Stimulated activated CD4-positive, alpha-beta T cell treated with anti-CD3 and anti-CD28 coated beads, Interleukin-1b, Interleukin-23, amount 100 ng/mL, for 24 hours (primary cell): ENCODE measurements at places on chromosomes 2 and 18.

GRCh38 chr2:17426743-17427142, 91.5 kb downstream of the RAD51AP2 start:
- DNase-seq, result no peak

DNA sequence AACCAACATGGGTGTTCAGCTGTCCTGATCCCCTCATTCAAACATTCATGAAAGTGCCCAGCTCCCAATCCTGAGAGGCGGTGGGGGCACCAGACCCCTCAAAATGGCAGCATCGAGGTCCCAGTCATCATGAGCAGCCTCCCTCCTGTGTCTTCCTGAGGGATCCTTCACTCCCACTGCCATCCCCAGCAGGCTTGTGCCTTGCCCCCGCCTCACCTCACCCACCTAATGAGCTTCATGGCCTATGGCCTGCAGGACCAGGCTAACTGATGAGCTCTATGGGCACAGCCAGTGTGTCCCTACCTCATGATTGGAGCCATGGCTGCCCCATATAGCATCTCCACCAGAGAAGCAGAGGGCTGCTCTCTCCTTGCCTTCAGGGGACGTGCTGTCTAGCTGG, 47.3 kb upstream of the SLC14A2 start:
- DNase-seq, result no peak

- DNase-seq, result no peak
Measured at GRCh38 chr2:44135771-44136170, 32.9 kb upstream of the PPM1B start.

DNA sequence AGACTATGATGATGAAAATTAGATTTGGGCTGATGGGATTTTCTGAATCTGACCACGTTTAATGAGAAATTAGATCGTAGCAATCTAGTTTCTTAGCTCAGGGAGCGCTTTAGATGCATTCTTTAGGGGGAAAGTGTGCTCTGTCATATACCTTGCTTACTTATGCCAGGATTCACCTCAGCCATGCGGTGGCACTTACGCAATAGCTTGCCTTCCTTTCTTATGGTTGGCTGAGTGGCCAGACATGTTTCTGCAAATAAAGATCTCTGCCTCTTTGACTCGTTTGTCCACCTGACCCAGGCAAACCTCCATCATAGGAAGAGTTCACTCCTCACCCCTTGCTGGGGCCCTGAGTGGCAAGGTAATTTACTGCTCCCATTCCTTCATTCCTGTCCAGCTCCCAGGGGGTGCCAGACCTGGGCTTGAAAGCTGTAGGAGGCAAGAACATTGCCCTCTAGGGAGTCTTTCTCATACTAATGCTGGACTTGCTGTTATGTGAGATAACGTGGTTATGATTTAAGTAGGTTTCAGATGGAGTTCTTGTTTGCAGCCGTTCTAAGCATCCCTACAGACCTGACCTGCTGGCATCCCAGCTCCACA, 57.1 kb downstream of the FBLN7 start:
- no peak for DNase-seq

DNA sequence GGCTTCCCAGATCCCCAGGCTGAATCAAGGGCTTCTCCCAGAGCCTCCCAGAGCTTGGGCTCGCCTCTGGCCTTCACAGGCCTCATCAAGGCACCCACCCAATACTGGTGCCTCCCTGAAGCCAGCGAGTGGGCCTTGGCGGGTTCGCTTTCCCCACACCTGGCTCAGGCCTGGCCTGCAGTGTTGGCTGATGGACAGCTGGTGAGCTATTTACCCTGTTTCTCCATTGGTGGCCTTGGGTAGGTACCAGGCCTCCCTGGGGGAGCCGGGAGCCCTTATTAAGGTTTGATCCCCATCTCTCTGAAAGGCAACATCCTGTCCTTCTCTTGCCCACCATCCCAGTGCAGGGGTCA, 18.2 kb upstream of the DUSP2 start:
- no peak for DNase-seq

- DNase-seq, result no peak
Measured at GRCh38 chr18:10482985-10483949, 28.8 kb downstream of the APCDD1 start.
